Fibroblast of villous mesenchyme (primary cell): ENCODE measurements at places on chromosomes 2 and 18. TPM values are rescaled to one million over a fixed set of nuclear protein-coding genes. Genes with fewer than 3 reads are reported as not detected.
A peak's percentile ranks its signal among the peaks of the same experiment; 100 is the strongest.

DNA sequence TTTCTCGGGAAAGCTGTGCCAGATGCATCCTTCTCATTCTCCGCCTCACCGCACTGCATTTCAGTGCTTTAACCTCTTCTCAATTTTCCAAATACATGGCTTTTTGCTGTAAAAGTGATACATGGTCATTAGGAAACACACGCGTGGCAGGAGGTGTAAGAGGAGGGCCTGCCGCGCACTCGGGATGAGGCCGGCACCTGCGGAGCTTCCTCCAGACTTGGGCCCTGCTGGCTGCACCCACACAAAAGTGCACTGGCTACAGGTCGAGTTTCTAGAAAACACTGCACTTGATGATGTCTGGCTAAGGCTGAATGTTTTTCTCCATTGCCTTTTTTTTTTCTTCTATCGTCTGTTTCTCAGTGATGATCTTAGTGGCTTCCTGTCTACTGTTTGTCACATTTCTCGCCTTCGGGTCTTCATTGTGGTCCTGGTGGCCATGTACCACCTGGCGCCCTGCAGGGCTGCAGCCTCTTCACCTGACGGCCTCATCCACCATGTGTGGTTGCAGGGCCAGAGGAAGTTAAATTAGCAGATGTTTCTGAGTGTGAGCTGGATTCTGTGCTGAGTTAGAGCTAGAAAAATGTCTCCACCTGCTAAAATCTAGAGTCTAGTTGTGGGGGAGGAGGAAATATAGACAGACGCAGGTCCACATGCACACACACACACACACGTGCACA is 7.6 kb downstream of the KCNG2 start:
- no peak for DNase-seq

The COLEC11 gene
- 0.43 and 1.6 TPM in 2 replicates for total RNA-seq

DNA sequence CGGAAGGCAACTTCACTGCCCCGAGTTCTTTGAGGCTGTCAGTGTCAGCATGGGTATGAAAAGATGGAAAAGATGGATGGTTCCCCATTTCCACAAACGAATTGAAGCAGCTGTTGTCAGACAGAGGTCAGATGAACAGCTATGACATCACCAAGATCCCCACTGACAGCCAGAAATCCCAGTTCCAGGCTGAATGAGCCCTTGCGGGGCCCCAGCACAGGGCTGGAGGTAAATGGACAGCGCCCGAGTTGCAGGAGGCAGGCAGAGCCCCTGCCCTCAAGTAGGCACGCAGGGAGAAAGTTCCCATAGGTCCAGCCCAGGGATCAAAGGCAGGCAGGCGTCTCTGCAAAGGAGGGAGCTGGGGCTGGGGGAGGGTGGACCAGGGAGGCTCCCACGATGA is 169.5 kb upstream of the AGAP1 start:
- DNase-seq, result no peak

The FBLN7 gene
- 1.3 and 6.1 TPM in 2 replicates for total RNA-seq

The XIRP2 gene
- under 0.01 TPM in 2 replicates for total RNA-seq

- no peak for DNase-seq
These were observed 490.4 kb upstream of the FANCL start for GRCh38 chr2:58731488-58731869.

GRCh38 chr2:12577091-12577490 is 139.6 kb upstream of the TRIB2 start:
- no peak for DNase-seq

GRCh38 chr18:76493213-76494161 is 1.6 kb downstream of the ZNF516 start:
- DNase-seq, result peak; percentile 81

The KLHL41 gene
- total RNA-seq, result 0.32 and 0.43 TPM in 2 replicates

DNA sequence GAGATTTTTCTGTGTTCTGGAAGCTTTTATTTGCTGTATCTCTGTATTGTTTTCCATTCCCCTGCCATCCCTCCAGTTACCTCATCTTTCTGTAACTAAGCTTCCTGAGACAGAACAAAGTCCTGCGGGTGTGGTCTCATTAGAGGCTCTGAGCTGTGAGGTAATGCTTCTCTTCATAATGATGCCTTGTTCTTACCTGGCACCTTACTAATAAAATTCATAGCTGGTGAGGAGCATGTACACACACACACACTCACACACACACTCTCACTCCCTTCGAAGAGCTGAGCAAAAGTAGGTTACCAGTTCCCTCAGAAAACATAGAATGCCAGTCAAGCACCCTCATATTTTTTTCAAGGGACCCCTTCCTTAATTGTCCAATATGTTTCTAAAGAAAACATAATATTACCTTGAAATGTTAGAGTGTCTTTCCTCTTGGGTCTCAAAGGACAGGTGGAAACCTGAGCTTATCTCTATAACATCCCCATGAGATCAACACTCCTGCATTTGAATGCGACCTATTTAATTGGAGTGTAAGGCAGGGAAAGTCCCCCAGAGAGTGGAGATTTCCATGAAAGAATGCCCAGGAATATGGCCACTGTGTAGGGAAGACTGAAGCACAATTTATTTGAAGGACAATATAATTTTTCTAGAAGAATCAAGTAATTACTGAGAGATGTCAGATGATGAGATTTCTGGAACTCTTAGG is 161.6 kb upstream of the NCK2 start:
- no peak for DNase-seq

- no peak for DNase-seq
These were observed 124.0 kb downstream of the TMEM200C start for GRCh38 chr18:5771343-5771742.

DNA sequence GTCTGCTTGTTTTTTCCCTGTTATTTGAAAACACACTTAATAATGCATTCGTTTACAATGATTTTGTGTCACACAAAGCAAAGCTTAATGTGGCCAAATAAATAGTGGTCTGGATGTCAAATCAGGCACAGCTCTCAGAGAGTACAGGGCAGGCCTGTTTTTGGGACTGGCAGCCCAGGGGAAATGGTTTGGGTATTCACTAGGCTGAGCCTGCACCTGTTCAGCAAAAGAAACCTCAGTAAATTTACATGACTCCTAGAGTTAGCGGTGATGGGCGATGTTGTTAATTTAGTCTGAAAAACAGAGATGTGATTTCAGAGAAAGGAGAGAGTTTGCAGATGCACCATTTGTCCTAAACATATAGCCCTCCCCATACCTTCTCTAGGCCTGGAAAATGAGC is 197.1 kb downstream of the ALK start:
- DNase-seq, result no peak

- peak; percentile 77 for DNase-seq
These were observed 5.0 kb downstream of the SFTPB start for GRCh38 chr2:85662899-85663593.

GRCh38 chr2:74745766-74746165 is 88.2 kb upstream of the HK2 start:
- no peak for DNase-seq

The VAMP5 gene
- total RNA-seq, result 18.1 and 22.9 TPM in 2 replicates

GRCh38 chr2:168346725-168347477 is 99.5 kb upstream of the STK39 start:
- DNase-seq, result peak; percentile 70

The BOLL gene
- total RNA-seq, result not detected in 2 replicates

DNA sequence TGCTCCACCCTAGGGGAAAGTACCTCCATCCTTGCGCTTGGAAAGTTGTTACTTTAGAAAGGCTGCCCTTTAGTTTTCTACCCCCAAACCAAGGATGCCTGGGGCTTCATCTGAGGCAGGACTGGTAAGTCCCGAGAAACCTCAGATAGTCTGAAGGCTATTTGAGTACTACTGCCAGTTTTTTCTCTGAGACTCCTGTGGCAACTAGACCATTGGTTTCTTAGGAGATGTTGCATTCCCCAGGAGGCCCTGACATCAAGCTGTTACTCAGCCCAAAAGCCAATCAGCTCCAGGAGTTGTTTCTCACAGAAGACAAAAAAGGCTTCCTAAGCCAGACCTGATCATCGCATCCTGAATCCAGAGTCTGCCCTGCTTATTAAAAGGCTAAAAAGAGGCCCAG is 67.2 kb downstream of the COLEC12 start:
- no peak for DNase-seq

DNA sequence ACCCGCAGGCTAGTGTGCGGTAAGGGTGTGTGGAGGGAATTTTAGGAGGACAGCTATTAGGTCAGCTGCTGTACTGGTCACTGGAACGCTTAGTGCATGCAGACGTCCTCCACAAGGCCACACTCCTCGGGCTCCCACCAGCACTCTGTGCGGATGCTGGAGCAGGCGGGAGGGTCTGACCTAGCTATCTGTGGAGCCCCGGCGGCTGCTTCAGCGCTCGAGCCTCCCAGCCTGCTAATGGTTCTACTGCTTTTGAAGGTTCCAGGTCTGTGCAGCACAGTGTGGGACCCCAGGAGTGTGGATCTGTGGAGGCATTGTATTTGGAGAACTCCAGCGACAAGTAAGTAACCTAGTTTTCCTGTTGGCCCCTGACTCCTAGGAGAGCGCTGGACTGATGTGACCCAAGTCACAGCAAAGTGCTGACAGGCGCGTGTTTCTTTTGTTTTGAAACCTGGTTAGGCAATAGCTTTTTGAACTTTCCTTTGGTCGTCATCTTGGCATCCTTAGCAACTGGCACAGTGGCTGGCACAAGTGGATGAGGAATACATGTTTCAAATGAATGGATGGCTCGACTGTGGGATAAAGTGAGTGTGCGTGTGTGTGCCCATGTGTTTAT is 113.5 kb downstream of the ZNF236 start:
- no peak for DNase-seq

The REG3A gene
- total RNA-seq, result not detected in 2 replicates

- no peak for DNase-seq
These were observed 106.9 kb downstream of the GFPT1 start for GRCh38 chr2:69279931-69280681.

The RPRM gene
- total RNA-seq, result not detected in 2 replicates

The SPDYA gene
- total RNA-seq, result 0.97 and 1.3 TPM in 2 replicates

DNA sequence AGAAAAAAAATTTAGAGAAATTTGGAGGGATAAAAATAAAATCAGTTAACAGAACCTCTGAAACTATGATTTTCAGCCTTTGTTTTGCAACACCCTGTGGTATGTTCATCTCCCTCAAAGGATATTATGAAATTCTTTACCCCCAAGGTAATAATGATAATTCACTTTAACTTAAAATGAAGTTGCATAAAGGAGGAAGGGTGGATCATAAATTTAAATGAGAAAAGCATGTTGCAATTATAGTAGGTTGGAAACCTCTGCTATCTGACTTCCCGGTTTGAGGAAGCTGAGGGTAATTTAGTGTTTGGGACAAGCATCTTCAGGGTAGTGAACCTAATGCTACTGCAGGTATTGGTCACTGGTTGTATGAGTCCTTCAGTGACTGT is 102.9 kb downstream of the BABAM2 start:
- DNase-seq, result peak; percentile 45

DNA sequence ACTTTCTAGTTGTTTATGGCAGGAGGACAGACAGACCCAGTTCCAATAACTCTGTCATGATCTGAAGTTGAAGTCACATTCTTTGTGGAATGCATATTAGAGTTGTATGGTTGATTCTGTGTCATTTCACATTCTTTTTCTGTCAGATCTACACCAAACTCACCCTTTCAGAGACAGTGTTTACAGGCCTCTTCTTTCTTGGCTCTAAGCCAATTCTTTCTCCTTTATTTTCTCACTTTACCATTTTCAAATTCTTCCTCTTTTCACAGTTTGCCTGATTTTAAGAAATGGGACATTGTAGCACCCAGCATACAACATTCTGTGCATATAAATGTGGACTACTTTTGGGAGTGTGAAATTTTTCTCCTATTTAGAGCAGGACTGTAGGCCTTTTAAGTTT is 103.7 kb downstream of the CCDC85A start:
- no peak for DNase-seq

The MAP3K20 gene
- total RNA-seq, result 90.2 and 136 TPM in 2 replicates

DNA sequence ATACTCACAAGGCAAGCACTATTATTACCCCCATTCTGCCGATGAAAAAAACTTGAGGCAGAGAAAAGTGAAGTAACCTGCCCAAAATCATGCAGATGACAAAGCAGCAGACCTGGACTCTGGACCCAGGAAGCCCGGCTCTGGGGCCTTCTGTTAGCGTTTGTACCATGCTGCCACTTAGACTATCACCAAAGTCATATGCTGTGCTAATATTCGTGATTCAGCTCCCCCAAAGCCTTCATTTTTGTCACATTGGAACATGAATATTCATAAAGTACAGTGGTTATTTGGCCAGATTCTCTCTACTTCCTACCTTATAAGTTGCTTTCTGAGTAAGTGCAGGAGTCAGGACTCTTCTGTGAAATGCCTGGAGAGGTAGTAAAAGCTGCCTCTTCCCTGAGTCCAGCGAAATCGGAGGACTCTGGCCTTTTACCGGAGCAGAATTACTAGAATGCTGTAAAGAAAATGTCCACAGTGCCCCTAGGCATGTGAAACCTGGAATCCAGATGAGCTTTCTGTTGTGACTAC is 86.7 kb downstream of the FTCDNL1 start:
- DNase-seq, result no peak

- peak; percentile 59 for DNase-seq
These were observed 62.9 kb downstream of the AFTPH start for GRCh38 chr2:64586883-64587481.

- DNase-seq, result peak; percentile 55
These were observed 106.4 kb upstream of the SMIM21 start for GRCh38 chr18:75533950-75534349.

- DNase-seq, result no peak
These were observed 241.0 kb downstream of the ETAA1 start for GRCh38 chr2:67638146-67638545.

- DNase-seq, result peak; percentile 58
These were observed 26.2 kb downstream of the TMEM87B start for GRCh38 chr2:112081262-112081661.

- DNase-seq, result no peak
These were observed 13.9 kb downstream of the ARPC2 start for GRCh38 chr2:218230882-218231281.

The BMP10 gene
- total RNA-seq, result not detected in 2 replicates

The RAX gene
- total RNA-seq, result not detected in 2 replicates

The C2orf80 gene
- not detected in 2 replicates for total RNA-seq

The TANK gene
- total RNA-seq, result 87.3 and 100 TPM in 2 replicates

- peak; percentile 60 for DNase-seq
These were observed 89.2 kb upstream of the GLS start for GRCh38 chr2:190791347-190791975.

The CDK15 gene
- 3.5 and 7.4 TPM in 2 replicates for total RNA-seq

- DNase-seq, result no peak
These were observed 79.1 kb upstream of the DLX2 start for GRCh38 chr2:172181840-172182239.

DNA sequence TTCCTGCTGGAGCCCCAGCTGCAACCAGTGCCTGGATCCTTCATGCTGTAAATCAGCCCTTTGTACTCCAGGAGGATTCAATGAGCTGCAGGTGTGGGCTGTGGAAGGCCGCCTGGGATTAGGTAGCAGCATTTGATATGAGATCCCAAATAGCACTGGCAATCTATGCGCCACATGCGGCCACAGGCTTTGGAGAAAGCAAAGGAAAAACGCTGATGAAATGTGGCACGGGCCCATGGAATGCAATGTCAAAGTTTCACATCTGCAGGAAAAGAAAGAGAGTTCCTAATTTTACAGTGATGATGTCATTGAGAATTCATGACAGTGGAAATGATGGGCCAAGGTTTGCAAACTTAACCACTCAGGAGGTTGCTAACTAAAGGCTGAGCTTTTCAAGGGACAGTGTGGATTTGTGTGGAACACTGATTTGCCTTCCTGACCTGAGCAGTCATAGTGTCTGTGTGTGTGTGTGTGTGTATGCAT is 216.4 kb upstream of the OSR1 start:
- peak; percentile 75 for DNase-seq
